ENCODE measurements at places on chromosomes 6 and 20.

DNA sequence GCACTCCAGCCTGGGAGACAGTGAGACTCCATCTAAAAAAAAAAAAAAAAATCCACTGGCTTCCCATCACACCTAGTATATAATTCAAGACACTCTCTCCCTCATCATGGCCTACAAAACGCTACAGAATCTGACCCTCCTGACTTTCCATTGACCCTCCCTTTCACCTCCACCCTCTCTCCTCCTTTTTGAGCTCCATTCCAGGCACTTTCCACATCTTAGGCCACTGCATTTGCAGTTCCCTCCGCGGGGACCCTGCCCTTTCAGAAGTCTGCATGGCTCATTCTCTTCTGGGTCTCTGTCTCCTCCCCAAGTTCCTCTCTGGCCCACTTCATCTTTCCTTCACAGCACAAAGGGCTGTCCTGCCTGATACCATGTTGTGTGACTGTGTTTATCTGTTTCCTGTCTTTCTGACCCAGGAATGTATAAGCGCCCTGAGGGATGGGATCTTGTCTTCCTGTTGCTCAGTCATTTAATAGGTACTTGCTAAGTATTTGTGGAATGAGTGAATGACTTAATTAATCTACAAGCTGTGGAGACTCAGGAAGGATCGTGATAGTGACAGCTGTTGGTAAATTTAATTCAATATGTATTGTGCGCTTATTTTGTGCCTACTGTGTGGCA lies 35.2 kb downstream of the NCR2 start:
- no peak for DNase-seq

GRCh38 chr6:163729127-163729872 lies 314.8 kb downstream of the QKI start:
- DNase-seq: no peak

GRCh38 chr20:12466915-12467314 lies 541.9 kb upstream of the SPTLC3 start:
- DNase-seq: no peak

GRCh38 chr20:24747881-24748595 lies 201.0 kb upstream of the CST7 start:
- no peak for DNase-seq

DNA sequence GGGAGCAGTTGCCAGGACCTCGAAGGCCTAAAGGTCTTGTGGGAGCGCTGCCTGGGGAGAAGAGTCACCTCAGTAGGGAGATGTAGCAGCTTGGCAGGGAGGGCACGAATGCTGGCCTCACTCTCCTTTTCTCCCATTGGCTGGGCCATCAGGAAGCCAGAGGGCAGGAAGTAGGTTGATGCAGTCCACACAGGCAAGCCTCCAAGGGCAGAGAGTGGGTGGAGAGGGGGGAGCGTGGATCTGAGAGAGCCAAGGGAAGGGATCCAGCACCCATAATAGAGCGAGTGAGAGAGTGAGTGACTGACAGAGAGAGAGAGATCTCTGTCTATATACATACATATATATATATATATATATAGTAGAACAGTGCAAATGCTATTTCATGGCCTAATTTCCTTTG lies 215.3 kb upstream of the LRFN2 start:
- no peak for DNase-seq

DNA sequence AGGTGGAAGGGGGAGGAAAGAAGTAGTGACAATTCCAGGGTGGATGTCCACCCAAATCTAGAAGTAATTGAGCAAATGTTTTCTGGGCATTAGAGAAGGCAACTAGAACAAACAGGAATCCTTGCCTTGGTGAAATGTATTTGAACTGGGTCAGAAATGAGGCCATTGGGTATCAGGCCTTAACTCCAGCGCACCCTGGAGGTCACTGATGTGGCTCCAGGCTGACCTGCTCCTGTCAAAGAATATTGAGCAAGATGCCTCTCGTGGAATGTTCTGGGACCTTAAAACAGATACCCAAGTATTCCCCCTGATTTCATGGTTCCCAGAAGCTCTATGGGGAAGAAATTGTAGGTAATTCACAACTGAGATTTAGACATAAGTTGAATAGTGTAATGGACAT lies 6.9 kb downstream of the HLA-DPB1 start:
- no peak for DNase-seq

- DNase-seq: no peak
Observed at GRCh38 chr20:44592366-44592765, 10.0 kb downstream of the PKIG start.

GRCh38 chr6:42450477-42451332 lies 1.0 kb downstream of the TRERF1 start:
- DNase-seq: no peak

- DNase-seq: no peak
Observed at GRCh38 chr20:5013682-5014447, 12.6 kb upstream of the SLC23A2 start.

- DNase-seq: no peak
Observed at GRCh38 chr20:38113401-38114325, 51.4 kb downstream of the TGM2 start.

- no peak for DNase-seq
Observed at GRCh38 chr6:20805021-20805420, 270.8 kb downstream of the CDKAL1 start.

DNA sequence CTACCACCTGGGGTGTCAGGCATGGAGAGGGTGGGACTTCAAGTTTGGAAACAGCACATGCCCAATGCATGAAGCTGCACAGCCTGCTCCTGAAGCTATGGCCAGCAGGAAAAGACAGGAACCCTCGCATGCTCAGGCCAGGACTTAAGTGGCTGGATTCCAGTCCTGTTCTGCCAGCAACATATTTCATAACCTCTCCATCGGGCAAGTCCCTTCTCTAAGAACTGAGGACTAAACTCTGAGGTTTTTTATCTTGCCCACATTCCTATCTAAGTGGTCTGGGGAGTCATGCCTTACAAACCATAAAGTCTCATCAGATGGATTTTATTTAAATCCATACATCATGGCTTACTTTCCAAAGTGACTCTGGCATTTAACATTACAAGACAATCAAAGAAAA lies 27.5 kb upstream of the AGPAT4 start:
- no peak for DNase-seq

GRCh38 chr20:4896971-4897497 lies 104.3 kb downstream of the SLC23A2 start:
- no peak for DNase-seq

DNA sequence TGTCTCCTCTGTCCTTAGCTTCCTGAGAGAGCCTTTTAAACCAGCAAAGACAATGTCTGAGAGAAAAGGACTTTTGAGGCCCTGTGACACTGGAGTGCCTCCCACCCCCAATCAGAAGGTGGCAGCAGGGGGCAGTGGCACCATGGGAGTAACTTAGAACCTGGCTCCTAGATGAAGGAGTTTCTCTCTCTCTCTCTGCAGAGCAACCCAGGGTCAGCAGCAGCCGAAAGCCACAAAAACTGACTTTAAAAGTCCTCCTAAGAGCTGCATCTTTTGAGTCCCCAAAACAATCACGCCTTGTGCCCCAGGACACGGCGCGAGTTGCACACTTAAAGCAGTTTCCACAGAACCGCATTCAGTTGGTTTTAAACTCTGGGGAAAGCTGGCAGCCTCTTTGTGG lies 5.3 kb upstream of the TCP11 start:
- DNase-seq: no peak

DNA sequence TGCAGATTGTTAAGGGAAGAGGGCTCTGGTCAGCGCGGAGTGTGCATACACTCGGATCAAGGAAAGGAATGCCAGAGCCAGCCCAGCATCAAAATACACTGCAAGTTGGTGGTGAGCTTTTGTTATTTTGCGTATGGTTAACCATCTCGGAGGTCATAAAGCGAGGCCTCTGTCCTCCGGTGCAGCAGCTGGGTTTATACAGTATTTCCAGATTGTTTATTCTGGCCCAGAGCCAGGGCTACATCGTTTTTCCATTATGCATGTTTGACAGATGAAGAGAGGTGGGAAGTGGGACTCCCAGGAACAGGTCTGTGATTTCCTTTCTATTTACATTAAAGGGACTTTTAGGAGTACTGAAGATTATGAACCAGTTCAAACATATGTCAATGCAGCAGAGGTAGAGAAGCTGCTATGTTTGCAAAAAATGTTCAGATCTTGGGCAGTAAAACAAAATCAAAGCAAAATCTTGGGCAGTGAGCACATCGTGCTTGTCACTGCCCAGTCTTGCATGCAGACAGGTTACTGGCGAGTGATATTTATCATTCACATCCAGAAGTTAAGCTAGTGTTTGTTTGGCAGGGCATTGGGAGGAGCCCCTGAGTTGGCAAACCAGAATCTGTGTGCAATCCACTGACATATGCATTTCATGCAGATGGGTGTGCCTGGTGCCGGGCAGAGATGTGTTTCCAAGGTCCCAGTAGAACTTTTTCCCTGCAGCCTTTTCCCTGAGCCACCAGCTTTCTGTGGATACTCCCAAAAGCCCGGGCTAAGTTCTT lies 256.3 kb upstream of the TAB2 start:
- no peak for DNase-seq

- no peak for DNase-seq
Observed at GRCh38 chr6:168128631-168129291, 49.7 kb upstream of the FRMD1 start.

DNA sequence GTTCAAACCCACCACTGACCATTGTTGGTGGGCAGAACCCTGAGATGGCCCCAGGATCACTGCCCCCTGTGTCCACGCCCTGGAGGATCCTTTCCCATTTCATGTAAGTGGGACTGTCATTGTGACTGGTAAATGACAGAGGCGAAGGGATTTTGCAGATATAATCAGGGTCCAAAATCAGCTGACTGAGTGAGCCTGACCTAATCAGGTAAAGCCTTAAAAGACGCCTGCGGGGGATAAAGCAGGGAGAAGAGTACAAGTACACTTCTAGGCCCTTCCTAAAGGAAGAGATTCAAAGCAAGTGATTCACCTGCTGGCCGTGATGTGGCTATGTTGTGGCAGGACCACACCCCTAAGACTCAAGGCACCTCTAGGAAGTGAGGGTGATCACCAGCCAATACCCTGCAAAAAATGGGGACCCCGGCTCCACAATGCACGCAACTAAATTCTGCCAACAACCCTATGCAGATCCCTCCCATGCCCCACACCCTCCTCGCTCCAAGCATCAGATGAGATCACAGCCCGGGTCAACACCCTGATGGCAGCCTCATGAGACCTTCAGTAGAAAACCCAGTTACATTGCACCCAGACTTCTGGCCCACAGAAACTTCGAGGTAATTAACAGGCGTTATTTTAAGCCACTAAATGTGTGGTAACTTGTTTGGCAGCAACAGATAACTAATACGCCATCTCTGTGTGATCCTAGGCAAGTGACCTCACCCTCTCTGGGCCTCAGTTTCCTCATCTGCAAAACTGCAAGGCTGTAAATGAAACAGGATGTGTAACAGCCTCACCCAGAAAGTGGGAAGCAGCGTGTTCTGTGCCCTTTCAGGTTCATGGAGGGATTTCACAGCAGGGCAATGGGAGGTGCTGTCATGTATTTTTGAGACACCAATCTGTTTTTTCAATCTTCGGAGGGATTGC lies 11.3 kb downstream of the PREX1 start:
- no peak for DNase-seq

DNA sequence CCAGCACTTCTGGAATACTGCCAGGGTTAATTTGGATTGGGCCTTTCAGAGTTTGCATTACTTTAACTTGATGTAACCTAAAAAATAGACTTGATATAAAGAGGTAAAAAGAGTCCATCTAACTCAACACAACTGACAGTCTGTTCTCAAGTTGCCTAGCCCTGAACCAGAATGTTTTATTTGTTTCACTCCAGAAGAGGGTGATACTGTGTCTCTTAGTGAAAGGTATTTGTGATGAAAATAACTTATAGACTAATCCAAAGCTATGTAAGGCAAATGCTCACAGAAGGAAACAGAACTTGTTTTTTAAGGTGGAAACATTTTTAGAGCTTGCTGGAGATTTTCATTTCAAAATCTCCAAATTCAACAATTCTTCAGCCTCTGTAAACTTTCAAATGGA lies 469.1 kb upstream of the RUNX2 start:
- peak; percentile 21 for DNase-seq

GRCh38 chr20:52150440-52151258 lies 40.9 kb downstream of the ZFP64 start:
- DNase-seq: no peak

GRCh38 chr6:155260686-155261085 lies 3.1 kb upstream of the CLDN20 start:
- DNase-seq: no peak

DNA sequence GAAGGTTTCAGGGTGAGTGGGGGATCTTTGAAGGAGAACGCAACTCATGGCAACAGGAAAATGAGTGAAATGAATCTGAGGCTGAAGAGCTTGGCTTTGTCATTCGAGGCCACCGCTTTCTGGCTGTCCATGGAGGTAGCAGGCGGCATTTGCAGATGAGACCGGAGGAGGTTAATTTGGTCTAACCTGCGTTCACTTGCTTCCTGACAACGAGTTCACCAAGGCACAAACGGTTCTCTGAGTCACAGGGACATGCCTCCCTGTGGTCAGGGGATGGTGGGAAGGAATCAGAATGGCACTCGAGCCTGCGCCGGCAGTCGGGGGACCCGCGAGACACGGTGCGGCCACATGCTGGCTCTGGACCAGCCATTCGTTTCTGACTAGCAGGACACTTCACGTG lies 75.0 kb downstream of the IRF4 start:
- no peak for DNase-seq

DNA sequence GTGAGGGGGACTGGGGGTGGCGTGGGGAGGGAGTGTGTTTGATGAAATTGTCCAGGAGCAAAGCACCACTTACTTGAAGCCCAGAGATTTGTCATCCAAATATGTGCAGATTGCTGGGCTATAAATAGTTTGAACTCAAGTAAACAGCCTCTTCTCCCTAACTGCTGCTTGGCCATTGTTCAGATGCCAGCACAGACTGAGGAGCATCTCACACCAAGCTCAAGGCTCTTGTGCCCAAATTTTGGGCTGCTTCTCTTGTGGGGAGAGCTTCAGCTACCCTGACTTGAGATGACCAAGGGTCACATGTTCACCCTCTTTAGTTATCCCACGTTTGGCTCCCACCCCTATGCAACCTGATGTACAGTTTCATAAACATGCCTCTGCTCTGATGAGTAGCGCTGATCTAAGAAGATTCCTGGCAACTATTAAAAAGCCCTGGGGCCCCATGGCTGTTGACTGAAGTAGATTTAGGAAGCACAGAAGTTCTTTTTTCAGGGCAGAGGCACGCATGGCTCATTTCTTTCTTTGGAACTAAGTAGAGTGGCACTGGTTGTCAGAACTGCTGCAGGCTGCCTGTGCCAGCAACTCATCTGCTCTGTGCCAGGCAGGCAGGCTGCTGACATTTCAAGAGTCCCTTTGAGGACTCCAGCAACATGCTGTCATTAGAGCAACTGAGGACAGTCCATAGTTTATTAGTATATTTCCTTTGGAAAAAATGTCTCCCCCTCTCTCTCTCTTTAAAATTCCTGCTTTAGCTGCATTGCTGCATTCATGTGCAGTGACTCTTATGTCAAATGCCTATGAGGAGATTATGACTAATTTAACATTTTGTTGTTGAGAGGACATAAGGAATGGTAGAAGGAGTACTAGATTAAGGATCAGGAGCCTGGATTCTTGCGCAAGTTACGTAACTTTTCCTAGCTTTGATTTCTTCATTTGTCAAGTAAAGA lies 9.6 kb upstream of the PKIG start:
- no peak for DNase-seq

- no peak for DNase-seq
Observed at GRCh38 chr20:17541996-17542395, 10.8 kb upstream of the BFSP1 start.

- no peak for DNase-seq
Observed at GRCh38 chr6:11222385-11223277, 9.8 kb downstream of the NEDD9 start.

- DNase-seq: no peak
Observed at GRCh38 chr6:169380493-169380892, 126.8 kb upstream of the THBS2 start.
